ENCODE measurements at places on chromosomes 11 and 22.

DNA sequence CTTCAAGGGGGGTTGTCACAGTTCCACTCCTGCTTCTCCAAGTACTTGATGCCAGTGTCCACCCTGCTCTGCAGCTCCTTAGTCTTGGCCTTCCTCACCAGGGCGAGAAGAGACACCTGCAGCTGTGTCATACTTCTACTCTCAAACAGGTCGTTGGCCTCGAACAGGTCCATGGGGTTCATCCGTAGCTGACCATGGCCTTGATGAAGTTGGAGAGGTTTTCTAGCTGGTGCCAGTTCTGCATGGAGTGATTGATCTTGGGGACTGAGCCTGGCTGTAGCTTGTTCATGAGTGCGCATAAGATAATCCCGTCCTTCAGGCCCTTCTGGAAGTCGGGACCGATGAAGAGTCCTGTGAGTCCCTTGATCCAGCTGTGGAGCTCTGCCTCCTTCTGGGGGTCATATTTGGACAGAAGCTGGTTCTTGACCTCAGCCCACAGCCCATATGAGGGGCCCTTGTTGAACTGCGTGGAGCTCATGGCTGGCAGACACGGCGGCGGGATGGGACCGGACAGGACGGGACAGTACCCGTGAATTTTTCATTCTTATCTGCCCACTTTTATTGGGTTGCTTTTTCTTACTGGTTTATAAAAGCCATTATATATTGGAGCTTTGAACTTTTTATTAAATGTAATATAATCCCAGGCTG is 33.4 kb upstream of the HORMAD2 start:
- no peak for DNase-seq

DNA sequence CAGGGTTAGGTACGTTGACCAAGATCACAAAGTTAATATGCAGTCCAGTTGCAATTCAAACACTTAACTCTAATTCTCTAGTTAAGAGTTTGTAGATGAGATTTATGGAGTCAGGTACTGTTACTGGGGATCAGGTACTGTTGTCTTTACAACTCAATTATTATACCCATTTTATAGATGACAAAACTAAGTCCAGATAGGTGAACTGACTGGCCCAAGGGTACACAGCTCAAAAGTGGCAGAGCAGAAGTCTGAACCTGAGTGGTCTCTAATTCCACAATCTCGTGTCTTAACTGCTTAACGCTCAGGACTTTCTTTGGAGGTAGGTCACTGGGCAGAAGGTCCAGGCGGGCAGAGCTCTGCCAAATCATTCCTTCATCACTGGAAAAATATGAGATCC is 77.5 kb downstream of the DSCAML1 start:
- DNase-seq = no peak

GRCh38 chr11:79362821-79363220 is 78.0 kb downstream of the TENM4 start:
- no peak for DNase-seq

- no peak for DNase-seq
Measured at GRCh38 chr22:39242595-39243438, 2.0 kb downstream of the PDGFB start.

DNA sequence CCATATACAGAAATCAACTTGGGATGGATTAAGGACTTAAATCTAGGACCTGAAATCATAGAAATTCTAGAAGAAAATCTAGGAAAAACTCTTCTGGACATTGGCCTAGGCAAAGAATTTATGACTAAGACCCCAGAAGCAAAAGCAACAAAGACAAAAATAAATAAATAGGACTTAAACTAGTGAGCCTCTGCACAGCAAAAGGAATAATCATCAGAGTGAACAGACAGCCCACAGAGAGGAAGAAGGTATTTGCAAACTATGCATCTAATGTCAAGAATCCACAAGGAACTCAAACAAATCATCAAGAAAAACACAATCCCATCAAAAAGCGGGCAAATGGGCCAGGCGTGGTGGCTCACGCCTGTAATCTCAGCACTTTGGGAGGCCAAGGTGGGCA is 32.4 kb downstream of the TTC28 start:
- no peak for DNase-seq

DNA sequence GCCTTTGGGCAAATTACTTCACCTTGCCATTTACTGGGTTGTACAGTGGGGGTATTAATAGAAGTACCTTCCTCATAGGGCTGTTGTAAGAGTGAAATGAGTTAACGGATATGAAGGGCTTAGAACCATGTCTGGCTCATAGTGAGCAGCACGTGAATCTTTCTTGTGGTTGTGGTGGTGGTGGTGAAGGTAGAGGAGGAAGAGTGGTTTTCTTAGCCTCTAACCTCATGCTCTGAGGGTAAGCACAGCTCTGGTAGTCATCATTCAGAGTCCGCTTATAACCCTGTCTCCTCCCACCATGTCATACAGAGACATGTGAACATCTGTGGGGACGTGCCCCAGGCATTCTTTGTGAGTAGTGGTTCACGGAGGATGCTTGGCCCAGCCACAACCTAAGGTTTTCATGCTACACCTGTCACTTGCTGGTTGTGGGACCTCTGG is 43.6 kb downstream of the TEAD1 start:
- peak; percentile 32 for DNase-seq

GRCh38 chr11:72468289-72468688 is 34.0 kb upstream of the CLPB start:
- no peak for DNase-seq

DNA sequence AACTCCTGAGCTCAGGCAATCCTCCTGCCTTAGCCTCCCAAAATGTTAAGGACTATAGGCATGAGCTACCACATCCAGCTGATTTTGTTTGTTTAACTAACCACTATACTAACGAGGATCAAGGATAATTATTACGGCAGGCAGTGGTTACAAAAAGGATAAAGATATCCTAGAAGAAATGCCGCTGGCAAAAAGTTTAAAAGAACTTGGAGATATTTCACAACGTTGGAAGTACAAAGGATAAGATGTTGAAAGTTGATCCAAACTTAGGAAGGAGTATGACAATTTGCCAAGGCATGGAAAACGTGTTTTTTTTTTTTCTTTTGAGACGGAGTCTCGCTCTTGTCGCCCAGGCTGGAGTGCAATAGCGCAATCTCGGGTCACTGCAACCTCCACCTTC is 13.4 kb downstream of the AP5B1 start:
- no peak for DNase-seq

DNA sequence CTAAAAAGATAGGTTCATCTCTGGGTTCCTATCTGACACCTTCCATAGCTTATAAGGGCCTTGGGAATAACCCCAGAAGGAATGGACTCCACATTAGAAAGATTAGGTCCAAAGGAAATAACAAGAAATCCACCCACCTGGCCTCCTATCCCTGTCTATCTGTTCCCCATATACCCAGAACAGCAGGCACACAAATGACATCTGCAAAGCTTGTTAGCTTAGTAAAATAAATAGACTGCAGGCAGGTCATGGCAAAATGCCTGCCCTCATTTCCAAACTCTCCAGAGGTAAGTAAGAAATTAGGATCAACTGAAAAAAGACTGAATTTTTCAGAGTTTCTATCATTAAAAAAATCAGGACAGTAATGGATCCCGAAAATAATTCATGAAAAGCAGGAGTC is 489.5 kb downstream of the DLG2 start:
- no peak for DNase-seq

GRCh38 chr11:113113801-113114704 is 152.8 kb downstream of the NCAM1 start:
- DNase-seq = no peak
